ENCODE measurements at places on chromosomes 3 and 15.

DNA sequence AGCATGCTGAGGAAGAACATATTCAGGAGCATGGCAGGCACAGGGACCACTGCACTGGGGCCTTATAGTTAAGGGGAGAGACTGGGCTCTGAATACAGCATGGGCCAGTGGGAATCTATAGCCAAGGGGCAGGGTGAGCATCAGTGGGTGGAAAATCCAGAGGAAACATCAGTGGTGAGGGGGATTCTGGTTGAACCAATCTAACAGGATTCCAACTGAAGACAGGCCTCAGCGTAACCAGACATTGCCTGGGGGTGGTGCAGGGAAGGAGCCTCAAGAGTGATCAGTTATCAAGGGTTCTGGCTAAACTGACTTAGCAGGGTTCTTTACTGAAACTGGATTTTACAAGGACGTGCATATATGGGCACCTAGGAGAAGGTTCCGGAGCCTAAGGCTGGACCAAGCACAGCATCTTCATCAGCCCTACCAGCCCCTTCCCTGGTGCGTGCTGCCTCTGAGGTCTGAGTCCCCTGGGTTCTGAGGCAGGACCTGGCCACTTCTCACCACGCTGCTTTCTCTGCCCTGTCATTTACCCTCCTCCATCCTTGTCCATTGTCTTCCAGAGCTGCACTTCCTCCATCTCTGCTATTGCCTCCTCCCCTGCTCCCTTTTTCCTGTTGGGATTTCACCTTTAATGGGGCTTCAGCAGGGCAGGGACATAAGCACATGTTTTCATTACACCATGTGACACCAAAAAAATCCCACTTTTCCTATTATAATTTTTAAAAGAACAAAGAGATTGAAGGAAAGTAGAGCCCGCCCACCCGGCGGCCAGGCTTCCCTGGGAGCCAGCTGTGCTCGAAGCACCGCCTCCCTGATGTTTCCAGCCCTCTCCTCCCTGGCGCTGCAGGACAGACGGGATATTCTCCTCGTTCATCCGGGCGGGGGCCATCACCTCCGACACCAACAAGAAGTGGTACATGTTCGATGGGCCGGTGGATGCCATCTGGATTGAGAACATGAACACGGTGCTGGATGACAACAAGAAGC lies 52.1 kb downstream of the DNAH1 start:
- DNase-seq: no peak

- DNase-seq: no peak
Measured at GRCh38 chr3:173397161-173398110, at the start of gene NLGN1. Gene NLGN1, plus strand, starts transcription at chr3:173397744.

GRCh38 chr3:70308760-70309159 lies 3.7 kb downstream of the MDFIC2 start:
- no peak for DNase-seq

DNA sequence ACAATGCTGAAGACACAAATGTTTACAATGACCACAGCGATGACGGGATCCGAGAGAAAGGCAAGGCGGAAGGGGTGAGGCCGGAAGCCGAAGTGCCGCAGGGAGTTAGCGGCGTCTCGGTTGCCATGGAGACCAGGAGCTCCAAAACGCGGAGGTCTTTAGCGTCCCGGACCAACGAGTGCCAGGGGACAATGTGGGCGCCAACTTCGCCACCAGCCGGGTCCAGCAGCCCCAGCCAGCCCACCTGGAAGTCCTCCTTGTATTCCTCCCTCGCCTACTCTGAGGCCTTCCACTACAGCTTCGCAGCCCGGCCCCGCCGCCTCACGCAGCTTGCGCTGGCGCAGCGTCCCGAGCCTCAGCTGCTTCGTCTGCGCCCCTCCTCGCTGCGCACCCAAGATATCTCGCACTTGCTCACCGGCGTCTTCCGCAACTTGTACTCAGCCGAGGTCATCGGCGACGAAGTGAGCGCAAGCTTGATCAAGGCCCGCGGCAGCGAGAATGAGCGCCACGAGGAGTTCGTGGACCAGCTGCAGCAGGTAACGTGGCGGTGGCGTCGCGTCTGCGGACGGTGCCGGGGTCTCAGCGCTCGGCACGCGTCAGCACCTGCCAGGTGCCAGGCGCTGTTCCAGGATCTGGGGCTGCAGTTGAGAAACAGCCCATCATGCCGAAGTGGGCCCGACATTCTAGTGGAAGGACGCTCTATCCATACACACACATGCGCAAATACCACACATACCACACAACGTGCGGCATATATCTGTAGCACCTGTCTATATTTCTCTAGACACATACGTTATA lies at the start of gene DLEC1:
DLEC1 (plus strand) TSS at position 108 of the 798 bp plus-strand sequence; CDS start at position 126, 18 bp downstream.
- peak; percentile 87 for DNase-seq

- DNase-seq: no peak
Measured at GRCh38 chr3:160735826-160736225, 20.2 kb upstream of the PPM1L start.

DNA sequence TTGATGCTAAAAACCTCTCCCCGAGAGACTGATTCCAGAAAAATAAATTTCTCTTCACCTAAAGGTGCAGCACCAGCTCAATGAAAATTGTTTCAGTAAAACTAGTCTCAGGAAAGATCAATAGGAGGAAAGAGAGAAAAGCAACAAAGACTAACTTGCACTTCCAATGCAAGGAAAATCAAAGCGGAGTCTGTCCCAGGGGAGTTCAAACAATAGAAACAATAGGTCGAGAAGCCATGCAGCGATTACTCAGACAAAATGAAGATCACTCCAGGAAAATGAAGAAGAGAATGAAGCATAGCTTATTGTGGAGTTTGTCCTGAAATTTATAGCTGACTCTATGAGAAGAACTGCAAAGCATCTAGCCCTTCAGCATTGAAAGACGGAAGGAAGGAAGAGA lies 105.1 kb upstream of the FRMD4B start:
- no peak for DNase-seq

- DNase-seq: no peak
Measured at GRCh38 chr3:178982137-178982536, 89.5 kb downstream of the ZMAT3 start.

- no peak for DNase-seq
Measured at GRCh38 chr3:126938520-126939337, 44.2 kb upstream of the PLXNA1 start.

GRCh38 chr3:5012367-5012766 lies 33.1 kb downstream of the BHLHE40 start:
- no peak for DNase-seq

DNA sequence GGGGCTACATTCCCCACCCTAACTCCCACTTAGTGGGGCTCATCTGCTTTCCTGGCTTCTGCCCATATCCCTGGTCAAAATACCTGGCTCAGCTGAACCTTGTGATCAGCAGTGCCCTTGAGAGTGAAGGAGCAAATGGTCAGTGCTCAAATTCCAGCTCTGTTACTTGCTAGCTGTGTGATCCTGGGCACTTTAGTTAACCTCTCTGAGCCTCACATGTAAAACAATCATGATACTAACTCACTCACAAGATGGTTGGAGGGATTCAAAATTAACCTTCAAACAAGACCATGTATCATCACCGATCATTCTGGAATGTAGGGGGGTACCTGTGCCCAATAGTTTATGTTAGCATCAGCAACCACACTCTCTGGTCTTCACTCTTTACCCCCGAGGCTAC lies 325.6 kb upstream of the TLE3 start:
- DNase-seq: no peak
